ENCODE measurements at places on chromosomes 7 and 10.
A peak's percentile ranks its signal among the peaks of the same experiment; 100 is the strongest.

DNA sequence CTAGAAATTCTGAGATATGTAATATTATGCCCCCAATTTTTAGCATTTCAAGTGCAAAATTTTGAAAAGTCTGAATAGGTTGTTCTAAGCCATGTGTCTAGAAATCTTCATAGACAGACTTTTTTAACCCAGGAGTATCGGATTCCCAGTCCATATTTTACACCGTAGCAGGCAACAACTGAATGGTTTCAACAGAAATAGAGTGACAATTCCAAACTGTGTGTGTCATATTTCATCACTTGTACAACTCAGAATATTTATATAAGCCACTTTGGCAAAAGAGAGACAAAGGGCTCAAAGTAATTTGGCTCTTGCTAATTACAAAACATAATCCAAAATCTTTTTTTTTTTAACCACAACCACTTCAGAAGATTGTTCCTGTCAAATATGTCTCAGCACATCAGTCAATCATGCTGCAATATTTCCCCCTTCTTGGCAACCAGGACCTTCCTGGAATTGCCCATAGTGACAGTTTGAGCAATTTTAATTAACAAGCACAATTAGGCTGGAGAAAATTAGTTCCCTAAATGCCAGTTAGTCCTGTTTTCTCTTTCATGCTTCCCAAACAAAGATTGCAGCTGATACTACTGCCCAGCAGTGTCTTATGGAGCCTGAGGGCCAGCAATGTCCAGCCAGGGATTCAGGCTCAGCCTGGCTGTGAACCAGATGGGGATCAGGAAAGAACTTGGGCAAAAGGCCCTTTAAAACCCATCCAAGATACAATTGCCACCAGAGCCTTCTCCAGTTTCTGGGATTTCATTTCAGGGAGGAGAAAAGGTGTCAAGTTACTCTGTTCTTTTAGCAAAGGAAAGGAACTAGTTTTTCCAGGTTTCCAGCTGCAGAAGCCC, 533.3 kb upstream of the GHITM start:
- ATAC-seq, result no peak

DNA sequence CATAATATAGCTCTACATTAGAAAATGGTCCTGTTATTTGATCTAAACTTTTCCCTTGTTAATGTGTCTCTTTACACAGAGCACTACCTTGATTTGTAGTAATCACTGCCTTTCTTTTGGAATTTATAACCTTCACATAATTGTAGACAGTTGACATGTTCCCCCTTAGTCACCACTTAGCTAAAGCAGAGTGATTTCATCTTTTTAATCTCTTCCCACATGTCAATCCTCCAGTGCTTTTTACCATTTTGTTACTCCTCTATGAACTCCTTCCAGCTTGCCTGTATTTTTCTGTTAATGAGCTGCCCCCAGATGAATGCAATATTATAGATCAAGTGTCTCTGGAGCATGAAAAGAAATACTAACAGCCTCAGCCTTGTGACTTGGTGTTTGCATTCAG, 2.6 kb upstream of the PPP1R3A start:
- no peak for ATAC-seq

DNA sequence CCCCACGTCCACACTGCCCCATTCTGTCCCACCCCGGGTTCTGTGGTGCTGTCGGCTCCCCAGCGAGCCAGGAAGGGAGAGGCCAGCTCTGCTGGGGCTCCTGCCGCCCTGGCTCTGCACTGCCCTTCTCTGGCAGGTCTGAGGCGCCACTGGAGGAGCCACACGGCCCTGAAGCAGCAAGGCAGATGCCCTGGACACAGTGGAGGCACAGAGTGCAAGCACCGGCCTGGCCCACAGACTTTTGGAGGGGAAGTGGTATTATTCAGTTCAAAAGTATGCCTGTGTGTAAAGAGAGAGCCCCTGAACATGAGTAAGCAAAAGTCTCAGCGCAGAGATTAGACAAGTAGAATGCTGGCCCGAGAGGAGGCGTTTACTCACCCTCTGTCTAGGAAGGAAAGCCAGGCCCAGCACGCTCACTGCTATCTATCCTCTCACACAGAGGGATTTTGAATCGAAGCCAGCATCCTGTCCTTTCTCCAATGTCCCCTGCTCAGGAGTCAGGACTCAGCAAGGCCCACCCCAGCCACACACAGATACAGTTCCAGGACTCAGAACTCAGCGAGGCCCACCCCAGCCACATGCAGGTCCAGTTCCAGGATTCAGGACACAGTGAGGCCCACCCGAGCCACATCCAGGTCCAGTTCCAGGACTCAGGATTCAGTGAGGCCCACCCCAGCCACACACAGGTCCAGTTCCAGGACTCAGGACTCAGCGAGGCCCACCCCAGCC, 115.0 kb downstream of the EGFR start:
- ATAC-seq, result peak; percentile 56

GRCh38 chr10:69443354-69443753, 7.9 kb upstream of the TSPAN15 start:
- ATAC-seq, result no peak

GRCh38 chr7:64945503-64946175, 42.6 kb downstream of the ZNF273 start:
- peak; percentile 62 for ATAC-seq

- ATAC-seq, result no peak
Observed at GRCh38 chr10:45135443-45136198, 134.9 kb downstream of the ZNF22 start.

DNA sequence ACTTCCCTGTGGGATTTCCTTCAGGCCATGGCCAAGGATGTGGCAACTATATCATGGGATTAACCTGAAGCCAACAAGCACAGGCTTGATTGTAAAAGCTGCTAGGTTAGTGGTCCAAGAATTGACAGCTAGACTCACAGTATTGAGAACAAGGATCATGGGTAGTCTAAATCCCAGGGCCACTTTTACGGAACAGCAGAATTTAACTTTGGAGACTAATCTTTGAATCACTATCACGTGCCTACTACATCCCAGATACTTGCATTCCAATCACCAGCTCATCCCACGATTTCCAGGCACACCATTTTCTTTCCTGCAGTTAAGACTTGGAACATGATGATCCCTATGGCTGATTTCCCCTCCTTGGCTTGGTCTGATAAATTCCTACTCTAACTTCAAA, 65.6 kb upstream of the ADO start:
- no peak for ATAC-seq

GRCh38 chr10:128280271-128280670, 154.0 kb upstream of the MKI67 start:
- no peak for ATAC-seq

DNA sequence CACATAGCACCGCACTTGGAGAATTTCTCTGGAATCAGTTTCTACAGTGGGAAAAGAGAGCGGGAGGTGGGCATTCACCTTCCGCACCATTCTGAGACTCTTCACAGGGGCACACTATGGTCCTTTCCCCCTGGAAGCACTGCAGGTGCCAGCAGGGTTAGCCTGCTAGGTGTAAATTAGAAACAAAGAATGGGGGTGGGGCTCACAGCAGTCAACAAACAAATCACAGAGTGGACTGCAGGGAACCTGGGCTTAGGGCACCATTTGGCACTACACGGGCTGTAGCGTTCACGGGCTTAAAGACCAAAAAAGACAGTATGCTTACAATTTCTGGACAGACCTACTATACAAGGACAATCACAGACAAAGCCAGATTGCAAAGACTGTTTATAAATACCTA, 8.0 kb upstream of the PKD1L1 start:
- ATAC-seq, result no peak

GRCh38 chr7:157117796-157118195, 20.9 kb upstream of the UBE3C start:
- ATAC-seq, result no peak

- ATAC-seq, result no peak
Observed at GRCh38 chr7:44508328-44509030, 18.0 kb upstream of the NUDCD3 start.

DNA sequence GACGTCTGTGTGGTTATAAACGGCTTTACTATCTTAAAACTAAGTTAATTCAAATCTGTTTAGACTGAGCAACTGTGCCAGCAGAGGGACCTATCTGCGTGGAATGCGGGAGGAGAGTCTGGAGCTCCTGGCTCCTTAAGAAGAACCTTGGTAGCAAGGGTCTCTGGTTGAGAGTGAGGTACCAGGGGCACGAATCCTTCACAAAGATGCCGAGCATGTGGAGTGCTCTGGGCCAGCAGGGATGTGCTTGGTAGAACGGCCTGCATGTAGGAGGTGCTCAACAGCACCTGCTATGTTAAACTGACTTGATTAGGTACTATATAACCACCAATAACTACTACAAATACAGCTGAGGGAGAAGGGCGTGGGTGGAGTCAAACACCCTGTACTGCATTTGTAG, 102.6 kb downstream of the VIPR2 start:
- ATAC-seq, result no peak

DNA sequence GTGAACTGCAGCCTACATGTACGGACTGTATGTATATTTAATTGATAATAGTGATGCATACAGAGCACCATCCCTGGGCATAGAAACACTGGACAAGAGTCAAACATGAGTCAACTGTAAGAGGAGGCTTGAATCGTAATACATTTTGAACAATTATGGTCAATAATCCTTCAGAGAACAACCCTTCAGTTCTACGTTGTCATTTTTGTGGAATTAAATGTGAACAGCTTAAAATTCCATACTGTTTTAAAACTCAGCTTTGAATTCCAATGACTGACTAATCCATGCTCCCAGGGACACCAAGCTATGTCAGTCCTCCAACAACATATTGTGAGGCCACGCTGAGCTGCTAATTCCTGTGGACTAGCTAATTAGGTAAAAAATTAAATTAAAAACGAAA, 41.5 kb upstream of the KMT2E start:
- ATAC-seq, result peak; percentile 33

DNA sequence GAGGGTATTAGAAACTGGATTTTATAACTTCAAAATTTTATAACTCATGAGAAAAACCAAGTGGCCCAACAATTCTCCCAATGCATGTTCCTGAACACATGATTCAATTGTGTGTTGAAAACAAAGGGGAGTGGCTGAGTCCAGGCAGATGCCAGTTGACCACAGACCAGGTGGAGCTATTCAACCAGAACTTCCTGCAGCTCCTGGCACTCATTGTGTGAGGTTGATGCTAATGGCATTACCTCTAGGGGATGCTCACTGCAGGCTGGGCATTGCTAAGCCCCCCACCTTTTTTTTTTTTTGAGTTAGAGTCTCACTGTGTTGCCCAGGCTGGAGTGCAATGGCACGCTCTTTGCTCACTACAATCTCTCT, 20.3 kb downstream of the MYOF start:
- ATAC-seq, result no peak

DNA sequence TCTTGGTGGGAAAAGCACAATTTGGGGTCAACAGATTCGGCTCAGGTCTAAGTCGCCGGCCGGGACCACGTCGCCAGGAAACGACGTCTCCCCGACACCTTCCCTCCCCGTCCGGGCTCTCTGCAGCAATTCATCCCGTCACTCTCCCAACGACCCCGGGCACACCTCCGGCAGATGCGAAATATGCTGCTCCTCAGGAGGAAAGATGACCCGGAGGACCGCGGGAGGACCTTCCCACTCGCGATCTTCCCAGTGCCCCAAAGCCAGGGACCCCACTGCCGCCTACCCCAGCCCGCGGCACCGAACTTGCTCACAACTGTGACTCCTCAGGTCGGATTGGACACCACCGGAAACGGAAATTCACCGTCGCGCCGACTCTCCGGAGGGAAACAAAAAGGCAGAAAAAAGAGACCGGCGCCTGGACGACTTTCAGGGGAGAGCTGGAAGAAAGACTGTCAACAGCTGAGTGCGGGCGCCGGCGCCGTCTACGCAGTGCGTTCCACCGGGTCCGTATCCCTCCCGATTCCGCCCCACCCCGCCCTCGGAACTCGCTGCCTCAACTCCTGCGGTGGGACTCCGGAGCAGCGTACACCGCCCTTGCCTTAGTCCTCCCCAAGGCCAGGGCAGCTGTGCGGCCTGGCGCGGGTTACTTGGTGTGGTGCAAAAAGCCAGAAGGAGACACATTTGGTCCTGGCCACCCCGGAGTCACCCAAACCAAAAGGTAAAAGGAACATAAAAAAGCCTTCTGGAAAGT, 13.8 kb upstream of the SEC24C start:
- ATAC-seq, result peak; percentile 87

DNA sequence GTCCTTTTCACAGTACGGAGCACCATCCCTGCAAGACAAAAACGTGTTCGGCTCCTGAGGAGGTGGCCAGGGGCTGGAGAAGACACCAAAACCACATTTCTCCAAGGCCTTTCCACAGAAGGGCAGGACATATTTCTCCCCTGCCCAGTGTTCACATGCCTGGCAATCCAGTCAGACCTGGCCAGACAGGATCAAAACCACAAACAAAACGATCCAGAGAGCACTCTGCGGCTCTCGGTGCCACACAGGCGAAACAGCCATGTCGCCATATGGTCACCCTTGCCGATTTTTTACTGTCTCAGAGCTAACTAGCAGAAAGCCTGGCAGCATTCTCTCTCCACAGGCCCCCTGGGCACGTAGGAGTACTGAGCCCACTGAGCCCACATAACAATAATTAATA, 113.0 kb downstream of the ABLIM1 start:
- ATAC-seq, result peak; percentile 56

DNA sequence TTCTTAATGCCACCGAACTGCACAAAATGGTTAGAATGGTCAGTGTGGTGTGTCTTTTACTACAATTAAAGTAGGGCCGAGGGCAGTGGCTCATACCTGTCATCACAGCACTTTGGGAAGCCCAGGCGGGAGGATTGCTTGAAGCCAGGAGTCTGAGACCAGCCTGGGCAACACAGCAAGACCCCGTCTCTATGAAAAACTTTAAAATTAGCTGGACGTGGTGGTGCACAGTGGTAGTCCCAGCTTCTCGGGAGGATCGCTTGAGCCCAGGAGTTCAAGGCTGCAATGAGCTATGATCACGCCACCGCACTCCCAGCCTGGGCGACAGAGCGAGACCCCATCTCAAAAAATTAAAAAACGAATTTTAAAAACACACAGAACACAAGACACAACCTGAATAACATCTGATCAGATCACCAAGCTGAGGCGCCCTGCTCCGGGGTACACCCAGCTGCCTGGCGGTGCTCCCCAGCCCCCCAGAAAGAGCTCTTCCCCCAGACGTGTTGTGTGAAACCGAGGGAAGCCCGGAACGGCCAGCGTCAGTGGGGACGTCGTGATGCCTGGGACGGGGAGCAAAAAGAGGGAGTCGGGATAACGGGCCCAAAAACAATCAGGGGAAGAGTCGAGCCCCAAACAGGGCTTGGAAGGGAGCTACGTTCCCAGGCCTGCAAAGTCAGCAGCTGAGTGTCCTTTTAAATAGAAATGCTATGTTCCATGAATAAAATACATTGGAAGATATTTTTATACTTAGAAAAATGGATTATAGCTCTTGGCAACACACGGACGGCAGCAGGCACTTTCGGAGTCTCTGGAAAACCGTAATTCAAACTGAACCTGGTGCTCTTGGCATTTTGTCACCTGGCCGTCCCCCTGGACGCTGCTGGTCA, 80.7 kb upstream of the PDGFA start:
- no peak for ATAC-seq

- no peak for ATAC-seq
Observed at GRCh38 chr10:74765465-74765975, 60.9 kb upstream of the KAT6B start.

GRCh38 chr7:97133159-97133558, 15.7 kb downstream of the SDHAF3 start:
- no peak for ATAC-seq

- no peak for ATAC-seq
Observed at GRCh38 chr7:121167971-121168370, 160.8 kb upstream of the WNT16 start.

GRCh38 chr10:34739915-34740314, 75.2 kb downstream of the PARD3 start:
- peak; percentile 54 for ATAC-seq
